ENCODE measurements at places on chromosomes 1 and 21.

DNA sequence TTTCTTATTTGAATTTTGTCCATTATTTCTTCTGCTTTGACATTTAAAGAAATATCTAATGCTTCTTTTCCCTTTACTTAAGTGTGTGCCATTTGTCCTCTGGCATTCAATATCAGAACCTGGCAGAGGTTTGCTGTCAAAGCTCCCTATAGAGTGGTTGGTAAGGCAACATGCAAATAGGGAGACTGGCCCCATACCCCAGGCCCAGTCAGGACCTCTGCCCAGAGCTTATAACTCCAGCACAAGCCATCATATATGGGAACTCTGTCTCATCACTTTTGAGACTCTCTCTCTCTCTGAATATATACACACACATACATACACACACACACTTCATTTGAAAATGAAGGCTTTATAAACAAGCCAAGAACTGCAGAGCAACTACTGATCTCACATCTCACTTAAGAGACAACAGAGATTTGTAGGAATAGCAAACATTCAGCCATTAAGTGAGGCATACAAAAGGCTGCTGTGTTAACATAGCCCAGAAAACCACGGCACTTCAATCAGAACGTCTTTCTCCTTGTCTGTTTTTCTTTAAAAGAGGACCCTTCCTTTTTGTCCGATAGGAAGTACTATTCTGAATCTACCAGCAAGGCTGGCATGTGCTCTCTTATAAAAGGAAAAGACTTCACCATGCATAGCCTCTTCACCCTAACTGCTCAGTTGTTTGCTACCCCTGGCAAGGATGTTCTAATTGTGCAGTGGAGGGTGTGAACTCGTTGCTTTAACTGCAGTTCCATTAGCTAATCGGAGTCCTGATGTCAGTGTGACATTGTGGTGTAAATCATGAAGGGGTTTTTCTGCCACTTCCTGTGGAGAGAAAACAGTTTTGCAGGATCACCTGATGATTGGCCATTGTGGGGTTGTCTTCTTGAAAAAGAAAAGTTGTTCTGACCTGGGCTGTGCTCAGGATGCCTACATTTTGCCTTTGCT lies 101.7 kb downstream of the NR5A2 start:
- no peak for DNase-seq

GRCh38 chr21:44984792-44985440 lies 45.1 kb downstream of the SLX9 start:
- DNase-seq = no peak

DNA sequence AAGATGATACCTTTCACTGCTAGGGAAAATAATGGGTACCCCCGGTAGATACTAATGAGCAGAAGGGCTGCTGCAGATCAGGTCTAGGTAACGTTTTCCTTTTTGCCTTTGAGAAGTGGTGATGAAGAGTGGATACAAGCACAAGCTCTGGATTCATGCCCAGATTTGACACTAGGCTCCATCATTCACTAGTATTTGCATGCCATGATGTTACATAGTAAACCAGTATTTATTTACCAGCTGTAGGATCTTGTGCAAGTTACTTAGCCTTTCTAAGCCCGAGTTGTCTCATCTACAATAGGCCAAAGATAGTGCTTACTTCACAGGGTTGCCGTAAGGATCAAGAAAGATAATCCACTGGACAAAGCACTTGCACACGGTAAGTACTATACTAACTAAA lies 14.2 kb downstream of the PTPN14 start:
- no peak for DNase-seq

DNA sequence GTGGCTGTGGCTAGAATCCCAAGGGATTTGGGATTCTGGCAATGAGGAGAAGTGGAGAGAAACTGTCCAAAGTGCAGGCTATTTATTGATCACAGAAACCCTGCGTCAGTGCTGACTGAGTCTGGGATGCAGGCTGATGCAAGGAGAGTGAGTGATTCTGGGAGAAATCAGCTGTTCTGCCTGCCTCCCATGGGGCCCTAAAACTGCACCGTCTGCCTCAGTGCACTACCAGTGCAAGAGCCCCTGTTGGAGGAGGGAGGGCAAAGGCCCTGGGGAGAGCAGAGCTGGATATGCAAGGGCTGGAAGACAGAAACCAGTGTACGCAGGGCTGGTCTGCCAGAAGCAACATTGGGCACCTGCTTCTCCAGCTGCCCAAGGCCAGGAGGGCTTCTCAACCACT lies 42.6 kb downstream of the C1orf198 start:
- peak; percentile 52 for DNase-seq

- DNase-seq = no peak
Measured at GRCh38 chr1:112444269-112444668, 48.3 kb downstream of the CTTNBP2NL start.

DNA sequence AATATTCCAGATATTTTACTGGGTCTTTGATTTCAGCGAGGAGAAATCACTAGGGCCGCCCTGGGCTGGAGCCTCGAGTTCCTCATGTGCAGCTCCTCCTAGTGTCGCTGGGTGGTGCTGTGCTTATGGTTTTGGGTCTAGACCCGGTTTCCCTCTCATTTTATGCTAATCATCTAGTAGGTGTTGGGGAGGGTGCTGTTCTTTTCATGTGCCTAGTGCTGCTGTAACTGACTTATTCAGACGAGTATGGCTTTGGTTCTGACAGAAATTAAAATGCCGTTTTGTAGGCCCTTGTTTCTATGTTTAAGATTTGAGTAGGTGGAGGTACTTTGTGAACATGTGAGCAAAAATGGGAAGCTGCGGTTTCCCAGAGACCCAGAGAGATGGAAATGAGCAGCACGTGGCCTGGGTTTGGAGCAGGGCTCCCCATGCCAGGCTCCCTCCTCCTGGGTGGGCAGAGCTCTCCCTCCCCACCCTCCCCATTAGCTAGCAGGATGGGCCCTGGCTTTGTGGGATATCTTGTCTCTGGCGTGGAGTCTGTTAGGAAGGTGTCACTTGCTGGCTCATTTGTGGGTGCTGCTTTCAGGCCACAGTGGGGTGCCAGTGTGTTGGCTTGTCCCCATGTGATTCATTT lies 74.0 kb upstream of the GPR88 start:
- peak; percentile 64 for DNase-seq

DNA sequence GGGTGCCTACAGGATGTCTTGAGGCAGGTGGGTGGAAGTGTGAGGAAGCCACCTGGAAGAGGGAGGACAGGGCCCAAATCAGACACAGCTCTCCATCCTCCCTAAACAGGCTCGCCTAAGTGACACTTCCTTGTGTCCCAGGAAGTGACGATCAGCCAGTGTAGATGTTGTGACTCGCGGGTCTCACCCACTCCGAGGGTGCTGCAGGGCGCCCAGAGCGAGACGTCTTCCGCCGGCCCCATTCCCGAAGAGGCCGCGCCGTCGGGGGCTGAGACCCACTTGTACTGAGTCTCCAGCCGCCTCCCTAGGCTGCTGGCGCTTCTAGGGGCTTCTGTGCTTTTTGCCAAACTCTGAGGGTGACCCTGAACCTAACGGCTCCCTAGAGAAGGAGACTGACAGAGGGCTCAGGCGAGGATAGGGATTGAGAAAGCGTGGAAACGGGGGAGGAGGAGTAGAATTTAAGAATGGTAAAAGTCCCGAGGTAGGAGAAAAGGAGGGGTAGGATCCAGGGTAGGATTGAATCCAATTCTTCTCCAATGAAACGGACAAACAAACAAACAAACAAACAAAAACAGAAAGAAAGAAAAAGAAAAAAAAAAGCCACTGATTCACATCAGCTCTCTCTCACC lies 543 bp upstream of the MARK1 start:
- DNase-seq = no peak

- no peak for DNase-seq
Measured at GRCh38 chr1:156638189-156638985, 3.5 kb upstream of the BCAN start.

- no peak for DNase-seq
Measured at GRCh38 chr1:116558140-116558549, 12.7 kb downstream of the CD58 start.

DNA sequence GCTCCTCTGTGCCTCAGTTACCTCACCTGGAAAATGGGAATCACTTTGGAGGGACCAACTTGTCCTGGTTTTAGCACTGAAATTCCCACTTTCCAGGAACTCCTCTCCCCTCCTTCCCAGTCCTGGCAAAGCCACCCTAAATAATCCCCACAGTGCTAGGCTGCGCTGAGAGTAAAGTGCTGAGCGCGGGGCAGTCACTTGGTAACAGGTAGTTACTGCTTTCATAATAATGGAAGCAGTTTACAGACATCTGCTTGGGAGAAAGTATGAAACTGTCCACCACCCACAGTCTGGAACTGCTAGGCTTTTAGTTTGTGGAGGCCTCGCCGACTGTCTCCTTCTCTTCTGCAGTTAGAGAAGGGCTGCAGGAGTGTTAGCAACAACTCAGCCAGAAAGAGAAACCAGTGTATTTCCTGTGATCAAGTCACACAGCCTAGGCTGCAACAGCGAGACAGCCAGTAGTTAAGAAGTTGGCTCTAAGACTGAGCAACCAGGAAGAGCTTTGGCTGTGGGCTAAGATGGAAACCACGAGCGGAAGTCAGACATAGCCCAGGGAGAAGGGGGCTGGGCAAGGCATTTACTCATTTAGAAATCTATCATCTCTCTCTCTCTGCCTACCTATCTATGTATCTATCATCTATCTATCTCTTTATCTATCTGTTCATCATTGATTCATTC lies 30.8 kb upstream of the ABCG1 start:
- DNase-seq = peak; percentile 60

- no peak for DNase-seq
Measured at GRCh38 chr21:42353623-42354022, 2.8 kb upstream of the TFF2 start.

DNA sequence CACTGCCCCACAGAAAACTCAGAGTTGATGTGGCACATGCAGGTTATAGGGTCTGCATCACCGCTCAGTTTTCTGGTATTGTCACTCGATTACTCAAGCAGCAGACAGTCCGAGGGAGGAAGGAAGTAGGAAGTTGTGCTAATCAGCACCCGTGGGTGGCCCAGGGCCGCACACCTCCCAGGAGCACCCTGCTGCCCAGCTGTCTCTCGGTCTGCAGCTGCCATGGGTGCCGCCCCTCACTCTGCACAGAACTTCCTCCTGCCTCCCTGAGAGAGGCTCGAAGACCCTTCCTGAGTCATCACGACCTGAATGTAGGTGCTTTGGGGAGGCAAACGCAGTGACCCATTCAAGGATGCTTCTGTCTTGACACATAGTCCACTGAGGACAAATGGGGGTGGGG lies 4.2 kb upstream of the TFF3 start:
- peak; percentile 52 for DNase-seq

DNA sequence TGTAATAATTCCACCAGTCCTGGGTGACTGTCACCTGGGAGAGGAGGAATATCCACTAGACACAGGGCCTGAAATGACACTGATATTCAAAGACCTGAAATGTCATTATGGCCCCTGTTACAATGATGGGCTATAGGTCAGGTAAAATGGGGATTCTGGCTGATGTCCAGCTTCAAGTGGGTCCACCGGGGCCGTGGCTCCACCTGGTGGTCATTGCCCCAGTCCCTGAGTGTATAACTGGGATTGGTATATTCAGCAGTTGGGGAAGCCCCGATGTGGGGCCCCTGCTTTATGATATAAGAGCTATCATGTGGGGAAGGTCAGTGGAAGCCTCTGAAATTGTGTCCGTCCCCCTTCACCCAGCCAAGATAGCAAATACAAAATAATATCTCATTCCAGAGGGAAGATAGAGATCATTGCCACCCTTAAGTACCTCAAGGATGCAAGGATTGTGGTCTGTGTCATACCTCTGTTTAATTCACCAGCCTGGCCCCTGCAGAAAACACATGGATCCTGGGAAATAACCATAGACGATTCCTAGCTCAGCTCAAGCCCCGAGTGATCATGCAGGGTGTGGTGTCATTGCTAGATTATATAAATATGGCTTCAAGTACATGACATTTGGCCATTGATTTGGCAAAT lies 19.4 kb downstream of the PLEKHO1 start:
- peak; percentile 83 for DNase-seq

GRCh38 chr1:172711558-172711957 lies 52.7 kb downstream of the FASLG start:
- DNase-seq = no peak

- no peak for DNase-seq
Measured at GRCh38 chr1:65264197-65264929, 45.0 kb upstream of the DNAJC6 start.

DNA sequence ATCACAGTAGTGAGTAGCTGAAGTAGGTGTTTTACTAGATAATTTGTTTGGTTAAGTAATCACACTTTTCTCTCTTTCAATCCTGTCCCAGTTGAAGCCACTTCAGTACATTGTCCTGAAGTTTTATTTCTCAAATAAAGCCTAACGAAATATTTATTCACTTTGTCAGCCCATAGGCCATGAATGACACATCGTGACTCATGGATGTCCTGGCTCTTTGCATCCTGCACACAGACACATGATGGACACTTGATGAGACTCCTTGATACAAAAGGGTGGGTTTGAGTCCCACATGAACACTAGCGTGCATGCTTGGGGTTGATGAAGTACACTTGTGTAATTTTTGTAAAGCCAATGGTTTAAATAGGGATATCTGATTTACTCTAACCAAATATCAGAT lies 22.7 kb upstream of the LAMC2 start:
- no peak for DNase-seq

DNA sequence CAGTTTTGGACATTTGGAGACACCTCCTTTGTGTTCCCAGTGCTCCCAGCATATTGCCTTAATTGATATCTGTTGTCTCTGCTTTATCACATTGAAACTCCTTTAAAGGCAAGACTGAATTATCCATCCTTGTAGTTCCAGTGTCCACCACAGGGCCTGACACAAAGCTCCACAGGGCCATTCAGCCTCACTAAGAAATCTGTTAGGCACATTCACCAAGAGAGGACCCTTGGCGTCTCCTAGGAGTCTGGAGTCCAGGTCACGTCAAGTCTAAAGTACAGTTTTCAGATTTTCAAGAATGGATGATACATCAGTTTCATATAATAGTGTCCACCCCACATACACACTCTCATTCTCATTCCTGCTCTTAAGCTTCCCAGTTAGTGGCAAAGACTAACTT lies 4.8 kb downstream of the ACP6 start:
- no peak for DNase-seq

GRCh38 chr1:100960098-100960497 lies 64.2 kb downstream of the SLC30A7 start:
- no peak for DNase-seq
